ENCODE measurements at places on chromosomes 2 and 18.

DNA sequence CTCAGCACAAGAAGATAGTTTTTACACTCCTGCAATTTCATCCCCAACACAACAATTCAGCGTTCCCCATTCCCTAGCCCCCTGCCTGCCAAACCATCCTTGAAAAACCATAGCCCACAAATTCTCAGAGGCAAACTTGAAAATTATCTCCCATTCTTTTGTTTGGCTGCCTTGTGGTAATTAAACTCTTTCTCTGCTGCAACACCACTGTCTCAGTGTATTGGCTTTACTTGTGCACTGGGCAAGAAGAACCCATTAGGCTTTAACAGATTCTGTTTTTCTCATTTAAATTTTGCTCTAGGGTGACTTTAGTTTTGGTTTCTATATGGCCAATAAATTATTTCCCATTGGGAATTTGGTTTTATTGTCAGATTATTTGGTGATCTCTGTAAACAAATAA lies 23.2 kb upstream of the FTCDNL1 start:
- DNase-seq: no peak

- no peak for DNase-seq
Observed at GRCh38 chr2:108414256-108414876, 34.6 kb upstream of the GCC2 start.

- DNase-seq: no peak
Observed at GRCh38 chr2:85601771-85602475, 575 bp downstream of the TMEM150A start.

DNA sequence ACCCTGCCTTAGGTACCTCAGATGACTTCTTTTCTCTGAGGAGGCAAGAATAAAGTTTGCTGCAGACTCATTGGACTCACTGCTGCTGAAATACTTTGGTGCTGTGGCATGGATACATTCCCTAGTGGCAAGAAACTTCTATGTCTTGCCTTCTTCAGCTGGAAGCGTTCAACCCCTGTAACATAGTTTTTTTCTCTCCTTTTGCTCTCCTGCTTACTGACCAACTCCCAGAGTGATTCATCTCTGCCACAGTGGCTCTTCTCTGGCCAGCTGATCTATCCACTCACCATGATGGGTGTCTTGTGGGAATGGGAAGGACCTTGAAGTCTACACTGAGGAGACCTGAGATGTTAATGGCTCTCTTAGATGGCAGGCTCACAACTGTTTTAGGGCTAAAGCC lies 309.3 kb upstream of the LRRTM4 start:
- no peak for DNase-seq

- DNase-seq: no peak
Observed at GRCh38 chr2:55163274-55163721, 68.8 kb downstream of the CLHC1 start.

GRCh38 chr2:206837775-206838174 lies 72.4 kb downstream of the FASTKD2 start:
- no peak for DNase-seq

DNA sequence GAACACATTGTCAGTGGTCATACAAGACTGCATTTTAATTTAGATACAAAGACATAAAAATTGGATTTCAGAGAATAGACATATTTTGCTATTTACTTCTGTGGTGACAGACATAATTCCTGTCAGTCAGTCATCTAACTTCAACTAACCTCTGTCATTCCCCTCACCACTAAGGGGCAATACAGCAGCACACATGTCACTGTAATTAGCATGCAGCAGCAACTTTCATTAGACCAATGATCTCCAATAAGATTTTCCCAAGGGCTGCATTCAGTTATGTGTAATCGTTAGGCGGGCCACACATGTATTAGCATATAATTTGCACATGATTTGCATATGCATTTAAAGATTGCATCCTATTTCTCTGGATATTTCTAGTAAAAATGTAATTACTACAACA lies 624.5 kb downstream of the NR4A2 start:
- DNase-seq: no peak

GRCh38 chr2:9135822-9136558 lies 70.6 kb upstream of the ASAP2 start:
- DNase-seq: no peak

- DNase-seq: no peak
Observed at GRCh38 chr2:172806493-172806892, 70.8 kb downstream of the RAPGEF4 start.

- DNase-seq: peak; percentile 27
Observed at GRCh38 chr2:127857265-127857808, 618 bp downstream of the POLR2D start.

- DNase-seq: no peak
Observed at GRCh38 chr18:7593218-7593819, 26.2 kb downstream of the PTPRM start.

- no peak for DNase-seq
Observed at GRCh38 chr2:71605781-71606241, 152.4 kb downstream of the DYSF start.

DNA sequence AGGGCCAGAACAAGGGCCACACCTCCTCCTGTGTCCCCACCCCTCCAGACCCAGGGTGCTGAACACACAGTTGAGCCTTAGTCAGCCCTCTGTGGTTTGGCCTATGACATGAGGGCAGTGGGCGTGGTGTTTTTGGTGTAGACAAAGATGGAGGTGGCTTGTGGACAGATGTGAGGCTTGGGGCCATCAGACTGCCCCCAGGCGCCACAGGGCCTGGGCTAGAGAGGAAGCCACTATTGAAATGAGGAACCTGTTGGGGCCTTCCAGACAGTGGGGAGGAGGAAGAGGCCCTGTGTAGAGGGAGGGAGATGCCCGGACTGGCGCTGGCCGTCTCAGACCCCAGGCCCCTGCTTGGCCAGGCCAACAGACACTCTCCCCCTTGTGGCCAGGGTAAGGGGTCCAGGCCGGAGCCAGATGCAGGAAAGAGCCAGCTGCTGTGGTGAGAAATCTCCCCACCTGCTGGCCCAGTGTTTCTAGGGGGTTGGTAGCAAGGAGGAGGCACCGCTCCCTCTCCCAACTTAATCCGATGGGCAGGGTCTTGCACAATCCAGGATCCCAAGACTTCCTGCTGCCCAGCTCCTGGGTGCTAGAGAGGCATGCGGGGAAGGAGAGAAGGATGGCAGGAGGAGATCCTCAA lies 53.8 kb downstream of the SMAD7 start:
- DNase-seq: no peak

GRCh38 chr2:219417374-219417773 lies 803 bp upstream of the DES start:
- no peak for DNase-seq

DNA sequence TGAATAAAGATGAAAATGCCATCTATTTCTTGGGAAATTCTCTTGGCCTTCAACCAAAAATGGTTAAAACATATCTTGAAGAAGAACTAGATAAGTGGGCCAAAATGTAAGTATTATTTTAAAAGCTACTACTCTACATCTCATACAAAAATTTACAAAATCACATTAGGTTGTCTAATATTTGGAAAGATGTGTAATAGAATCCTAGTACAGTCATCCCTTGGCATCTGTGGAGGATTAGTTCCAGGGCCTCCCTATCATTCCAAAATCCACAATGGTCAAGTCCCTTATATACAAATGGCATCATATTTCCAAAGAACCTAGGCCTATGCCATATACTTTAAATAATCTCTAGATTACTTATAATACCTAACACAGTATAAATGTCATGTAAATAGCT lies 41.2 kb downstream of the KYNU start:
- no peak for DNase-seq

DNA sequence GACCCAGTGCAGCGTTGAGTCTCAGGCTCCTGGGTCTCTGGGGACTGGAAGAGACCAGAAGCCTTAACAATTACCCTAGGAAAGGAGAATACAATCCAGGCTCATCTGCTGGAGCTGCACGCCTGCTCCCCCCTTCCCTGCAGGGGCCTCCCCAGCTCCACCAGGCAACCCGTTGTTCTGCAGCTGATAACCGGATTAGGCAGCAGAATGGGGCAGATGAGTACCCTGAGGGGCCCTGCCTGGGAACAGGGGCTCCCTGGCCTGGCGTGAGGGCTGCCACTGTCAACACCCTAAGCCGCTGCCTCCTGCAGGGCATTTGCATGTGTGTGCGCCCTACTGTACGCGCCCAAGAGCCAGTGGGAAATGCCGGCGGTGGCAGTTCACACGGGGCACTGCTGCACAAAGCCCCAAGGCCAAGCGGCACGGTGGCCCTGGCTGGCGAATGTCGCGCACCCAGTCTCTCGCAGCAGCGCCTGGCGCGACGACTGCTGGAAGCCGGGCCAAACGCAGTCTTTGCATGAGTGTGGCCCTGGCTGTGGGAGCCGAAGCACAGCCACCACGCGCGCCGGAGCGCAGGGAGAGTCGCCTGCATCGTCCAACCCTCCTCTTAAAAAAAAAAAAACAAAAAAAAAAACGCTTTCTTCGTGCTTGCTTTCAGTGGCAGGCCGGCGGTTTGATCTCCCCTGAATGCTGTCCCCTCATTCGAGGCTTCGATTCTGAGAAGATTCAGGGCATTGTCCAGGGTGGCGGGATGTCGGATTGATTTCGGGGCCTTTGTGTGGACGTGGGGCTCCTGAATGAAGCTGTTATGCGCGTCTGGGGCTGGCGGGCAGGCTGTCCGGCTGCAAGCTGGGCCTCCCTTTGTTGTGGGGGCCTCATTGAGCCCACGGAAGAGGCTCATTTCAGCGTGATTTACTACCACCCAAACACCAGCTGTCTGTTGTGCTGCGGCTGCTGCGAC lies 63.8 kb downstream of the SETBP1 start:
- no peak for DNase-seq

DNA sequence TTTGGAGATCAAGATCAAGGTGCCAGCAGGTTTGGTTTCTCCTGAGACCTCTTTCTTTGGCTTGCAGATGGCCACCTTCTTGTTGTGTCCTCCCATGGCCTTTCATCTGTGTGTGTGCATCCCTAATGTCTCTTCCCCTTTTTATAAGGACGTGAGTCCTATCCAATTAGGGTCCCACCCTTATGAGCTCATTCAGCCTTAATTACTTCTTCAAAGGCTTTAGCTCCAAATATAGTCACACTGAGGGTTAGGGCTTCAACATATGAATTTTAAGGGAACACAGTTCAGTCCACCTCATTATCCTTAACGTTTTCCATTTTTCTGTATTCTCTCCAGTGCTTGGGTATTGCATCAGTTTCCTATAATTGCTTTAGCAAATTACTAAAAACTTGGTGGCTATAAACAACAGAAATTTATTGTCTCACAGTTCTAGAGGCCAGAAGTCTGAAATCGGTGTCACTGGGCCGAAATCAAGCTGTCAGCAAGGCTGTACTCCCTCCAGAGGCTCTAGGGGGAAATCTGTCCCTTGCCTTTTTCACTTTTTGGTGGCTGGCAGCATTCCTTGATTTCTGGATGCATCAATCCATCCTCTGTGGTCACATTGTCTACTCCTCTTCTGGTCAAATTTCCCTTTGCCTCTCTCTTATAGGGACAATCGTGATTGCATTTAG lies 34.1 kb downstream of the CDC42EP3 start:
- no peak for DNase-seq

- no peak for DNase-seq
Observed at GRCh38 chr2:190216829-190217228, 102.8 kb downstream of the HIBCH start.

GRCh38 chr18:3920832-3921231 lies 470.9 kb downstream of the TGIF1 start:
- DNase-seq: no peak

All from GOT3 (cell line).